ENCODE measurements at places on chromosomes 1 and 21.

DNA sequence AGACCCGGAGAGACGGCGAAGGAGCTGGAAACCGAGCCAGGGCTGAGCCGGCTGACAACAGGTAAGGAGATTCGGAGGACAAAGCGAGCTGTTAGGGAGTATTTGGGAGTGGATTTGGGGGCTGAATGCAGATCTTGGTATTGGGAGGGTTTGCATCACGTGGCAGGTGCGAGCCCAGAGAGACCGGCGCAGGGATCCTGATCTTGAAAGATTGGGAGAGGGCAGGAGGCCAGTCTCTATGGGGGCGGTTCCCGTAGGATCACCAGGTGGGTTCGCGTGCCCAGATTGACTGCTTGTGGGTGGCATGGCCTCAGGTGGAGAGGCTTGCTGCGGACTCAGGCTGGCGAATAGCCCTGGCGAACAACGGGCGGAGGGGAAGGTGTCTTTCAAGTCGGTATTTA lies 204 bp downstream of the CIART start:
- no peak for DNase-seq

DNA sequence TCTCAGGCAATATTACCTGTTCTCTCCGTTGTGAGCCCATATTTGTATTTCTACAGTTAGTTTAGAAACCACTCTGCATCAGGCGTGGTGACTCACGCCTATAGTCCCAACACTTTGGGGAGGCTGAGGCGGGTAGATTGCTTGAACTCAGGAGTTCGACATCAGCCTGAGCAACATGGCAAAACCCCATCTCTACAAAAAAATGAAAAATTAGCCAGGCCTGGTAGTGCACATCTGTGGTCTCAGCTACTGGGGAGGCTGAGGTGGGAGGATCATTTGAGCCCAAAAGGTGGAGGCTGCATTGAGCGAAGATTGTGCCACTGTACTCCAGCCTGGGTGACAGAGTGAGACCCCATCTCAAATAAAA lies 19.7 kb upstream of the ID3 start:
- no peak for DNase-seq

- DNase-seq: no peak
Measured at GRCh38 chr1:55155522-55155921, 59.6 kb downstream of the USP24 start.

DNA sequence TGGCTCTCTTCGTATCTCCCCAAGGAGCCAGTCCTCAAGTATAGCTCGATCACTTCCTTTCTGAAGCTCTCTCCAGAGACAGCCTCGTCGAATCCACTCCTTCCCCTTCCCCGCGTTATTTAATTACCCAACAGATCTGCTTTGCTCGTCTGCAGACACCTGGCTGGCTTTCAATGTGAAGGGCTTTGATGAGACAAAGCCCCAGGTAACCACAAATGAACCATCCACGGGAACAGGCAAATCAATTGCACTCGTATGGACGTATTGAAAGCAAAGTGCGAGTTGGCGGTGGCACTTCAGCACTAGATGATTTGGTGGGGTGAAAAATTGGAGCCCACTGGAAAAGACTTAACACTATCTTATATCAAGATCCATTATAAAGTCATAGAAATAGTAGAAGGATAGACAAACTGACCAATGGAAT lies 364 bp upstream of the BCAR3 start:
- DNase-seq: no peak

GRCh38 chr1:179079113-179079761 lies 2.6 kb upstream of the TOR3A start:
- peak; percentile 70 for DNase-seq

DNA sequence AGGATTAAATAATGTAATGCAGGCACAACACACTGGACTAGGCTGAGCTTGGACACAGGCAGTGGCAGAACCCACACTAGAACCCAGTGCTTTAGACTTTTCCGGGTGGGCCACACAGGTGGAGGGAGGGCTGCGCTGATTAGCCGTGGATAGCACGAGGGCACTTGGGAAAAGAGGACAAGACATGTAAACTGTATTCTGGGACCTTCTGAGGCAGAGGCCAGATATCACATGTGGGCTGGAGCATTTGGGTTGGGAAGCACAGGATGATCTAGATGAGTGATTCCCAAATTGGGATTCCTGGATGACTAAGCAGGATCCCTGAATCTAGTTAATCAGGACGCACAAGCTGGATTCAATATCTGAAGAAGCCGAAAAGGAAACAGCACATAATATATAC lies 20.3 kb upstream of the A3GALT2 start:
- DNase-seq: no peak

DNA sequence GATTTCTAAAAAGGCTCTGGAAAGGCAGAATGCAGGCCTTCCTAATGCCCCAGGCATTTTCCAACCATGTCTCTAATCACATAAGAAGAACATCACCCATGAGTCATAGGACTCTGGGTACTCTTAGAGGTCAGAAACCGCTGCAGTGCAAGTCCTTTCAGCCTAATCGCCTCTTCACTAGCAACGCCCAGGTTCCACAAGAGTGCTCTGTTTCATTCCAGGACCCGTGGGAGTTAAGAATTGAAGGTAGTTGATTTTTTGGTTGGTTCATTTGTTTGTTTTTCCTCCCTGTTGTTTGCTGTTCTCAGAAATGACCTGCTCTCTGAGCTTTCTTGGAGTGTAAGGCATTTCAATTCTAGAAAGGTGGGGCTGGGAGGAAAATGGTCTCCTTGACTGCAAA lies 123.2 kb downstream of the NR5A2 start:
- peak; percentile 48 for DNase-seq

- DNase-seq: no peak
Measured at GRCh38 chr1:59375321-59376220, 78.7 kb downstream of the FGGY start.

DNA sequence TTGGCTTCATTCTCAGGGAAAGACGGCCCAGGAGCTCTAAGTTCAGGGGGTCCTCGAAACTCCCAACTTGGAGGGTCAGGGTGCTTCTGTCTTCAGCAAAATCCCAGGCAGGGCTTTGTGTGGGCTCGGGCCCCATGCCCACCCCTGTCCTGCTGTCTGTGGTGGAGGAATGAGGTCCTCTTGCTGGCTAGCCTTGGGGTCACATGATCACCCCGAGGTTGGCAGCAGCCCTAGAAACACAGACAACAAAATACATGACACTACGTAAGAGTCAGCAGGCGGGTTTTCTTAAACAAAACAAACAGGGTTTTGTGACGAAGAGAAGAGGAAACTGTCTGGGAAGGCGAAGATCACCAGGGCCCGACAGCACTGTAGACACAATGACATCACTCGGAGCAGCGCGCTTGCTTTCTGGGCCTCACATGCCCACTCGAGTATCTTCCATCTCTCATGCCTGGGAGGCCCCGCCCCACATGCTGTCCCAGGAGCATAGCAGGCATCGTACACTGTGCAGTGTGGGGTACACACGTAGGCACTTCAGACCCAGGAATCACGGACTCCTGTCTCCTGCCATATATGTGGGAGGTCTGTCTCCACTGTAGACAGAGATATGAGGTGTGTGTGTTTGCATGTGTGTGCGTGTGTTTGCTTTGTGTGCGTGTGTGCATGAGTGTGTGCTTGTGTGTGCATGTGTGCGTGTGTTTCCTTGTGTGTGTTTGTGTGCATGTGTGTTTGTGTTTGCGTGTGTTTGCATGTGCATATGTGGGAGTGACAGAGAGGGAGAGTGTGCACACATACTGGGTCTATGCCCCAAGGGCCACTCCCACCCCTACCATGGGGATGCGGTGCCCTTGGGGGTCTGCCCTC lies 94.7 kb downstream of the SIK1 start:
- no peak for DNase-seq

DNA sequence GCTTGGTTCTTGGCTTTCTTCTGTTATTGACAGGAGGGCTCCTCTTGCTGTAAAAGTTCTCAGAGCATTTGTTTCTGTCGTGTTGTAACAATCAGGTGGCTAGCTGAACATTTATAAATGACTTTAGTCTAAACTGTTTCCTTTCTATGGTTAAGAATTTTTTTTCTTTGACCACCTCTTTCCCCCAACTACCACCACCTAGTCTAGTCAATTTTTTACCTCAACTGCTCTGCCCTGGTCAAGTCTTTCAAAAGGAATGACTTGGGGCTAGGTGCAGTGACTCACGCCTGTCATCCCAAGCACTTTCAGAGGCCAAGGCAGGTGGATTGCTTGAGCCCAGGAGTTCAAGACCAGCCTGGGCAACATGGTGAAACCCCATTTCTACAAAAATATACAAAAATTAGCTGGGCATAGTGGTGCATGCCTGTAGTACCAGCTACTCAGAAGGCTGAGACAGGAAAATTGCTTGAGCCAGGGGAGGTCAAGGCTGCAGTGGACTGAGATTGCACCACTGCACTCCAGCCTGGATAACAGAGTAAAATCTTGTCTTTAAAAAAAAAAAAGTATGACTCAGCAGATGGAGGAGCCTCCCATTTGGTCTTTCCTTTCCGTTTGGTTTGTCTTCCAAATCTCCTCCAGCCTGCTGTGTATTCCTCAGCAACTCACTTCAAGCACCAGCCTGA lies 40.7 kb downstream of the MAP3K21 start:
- no peak for DNase-seq
